Vein endothelial cell (primary cell): ENCODE measurements at places on chromosomes 2 and 18. TPM values are rescaled to one million over a fixed set of nuclear protein-coding genes. Genes with fewer than 3 reads are reported as not detected.

The PLEKHH2 gene
- total RNA-seq: 0.33 and 0.57 TPM in 2 replicates

The ANKRD30BL gene
- total RNA-seq: not detected in 2 replicates

The C18orf54 gene
- total RNA-seq: 3.9 and 7.0 TPM in 2 replicates

The FLACC1 gene
- 0.65 and 1.1 TPM in 2 replicates for total RNA-seq

The SLC23A3 gene
- total RNA-seq: 2.3 and 2.6 TPM in 2 replicates
